ENCODE measurements at places on chromosomes 11 and 22.

- no peak for DNase-seq
Measured at GRCh38 chr11:68313574-68314202, 1.3 kb downstream of the LRP5 start.

- no peak for DNase-seq
Measured at GRCh38 chr22:46439576-46440465, 97.6 kb downstream of the CELSR1 start.

DNA sequence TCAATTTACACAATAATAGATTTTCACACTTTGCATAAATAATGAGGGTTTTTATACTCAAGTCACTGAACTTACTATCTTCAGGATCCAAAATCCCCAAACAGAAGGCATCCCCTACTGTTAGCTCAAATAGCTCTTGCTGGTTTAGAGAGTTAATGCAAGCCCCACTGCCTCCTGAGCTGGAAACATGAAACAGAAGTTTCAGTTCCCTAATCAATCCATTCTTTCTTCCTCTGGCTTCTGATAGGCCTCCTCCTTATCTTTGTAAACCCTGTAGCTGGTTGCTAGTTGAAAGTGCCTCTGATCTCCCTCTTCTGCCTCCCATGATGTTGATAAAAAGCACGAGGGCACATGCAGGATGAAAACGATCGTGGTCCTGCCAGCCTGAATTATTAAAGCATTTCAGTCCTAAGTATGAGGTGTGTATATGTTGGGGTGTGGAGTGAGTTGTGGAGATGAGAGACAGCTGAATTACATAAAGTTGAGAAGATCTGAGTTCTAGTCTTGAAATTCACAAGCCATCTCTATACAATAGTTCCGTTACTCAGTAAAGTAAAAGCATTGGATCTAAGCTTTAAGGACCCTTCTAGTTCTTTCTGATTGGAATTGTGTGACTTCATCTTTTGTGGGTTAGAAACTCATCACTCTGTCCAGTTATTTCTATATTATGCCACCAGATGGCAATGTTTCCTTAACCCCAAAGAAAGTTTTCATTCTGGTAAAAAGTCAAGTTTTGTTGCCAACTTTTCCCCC lies 35.0 kb upstream of the EHF start:
- peak; percentile 54 for DNase-seq

- DNase-seq, result no peak
Measured at GRCh38 chr11:26539517-26539916, 32.5 kb downstream of the MUC15 start.

DNA sequence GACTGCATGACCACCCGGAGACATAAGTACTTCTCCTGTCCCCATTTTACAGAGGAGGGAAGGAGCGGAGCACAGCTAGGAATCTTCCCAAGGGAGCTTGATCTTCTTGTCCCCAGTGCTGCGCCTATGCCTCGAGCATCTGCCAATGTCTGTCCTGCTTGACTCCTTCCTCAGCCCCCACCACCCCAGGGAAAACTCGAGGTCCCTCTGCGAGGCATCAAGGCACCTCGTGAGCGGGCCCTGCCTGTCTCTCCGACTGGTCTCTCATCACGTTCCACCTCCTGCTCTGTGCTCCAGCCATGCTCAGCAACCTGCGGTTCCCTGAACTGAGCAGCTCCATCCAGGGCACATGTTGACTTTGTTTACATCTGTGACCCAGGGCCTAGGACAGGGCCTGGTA lies 2.5 kb downstream of the NCF4 start:
- no peak for DNase-seq

GRCh38 chr22:46617207-46617985 lies 2.8 kb upstream of the GRAMD4 start:
- no peak for DNase-seq

DNA sequence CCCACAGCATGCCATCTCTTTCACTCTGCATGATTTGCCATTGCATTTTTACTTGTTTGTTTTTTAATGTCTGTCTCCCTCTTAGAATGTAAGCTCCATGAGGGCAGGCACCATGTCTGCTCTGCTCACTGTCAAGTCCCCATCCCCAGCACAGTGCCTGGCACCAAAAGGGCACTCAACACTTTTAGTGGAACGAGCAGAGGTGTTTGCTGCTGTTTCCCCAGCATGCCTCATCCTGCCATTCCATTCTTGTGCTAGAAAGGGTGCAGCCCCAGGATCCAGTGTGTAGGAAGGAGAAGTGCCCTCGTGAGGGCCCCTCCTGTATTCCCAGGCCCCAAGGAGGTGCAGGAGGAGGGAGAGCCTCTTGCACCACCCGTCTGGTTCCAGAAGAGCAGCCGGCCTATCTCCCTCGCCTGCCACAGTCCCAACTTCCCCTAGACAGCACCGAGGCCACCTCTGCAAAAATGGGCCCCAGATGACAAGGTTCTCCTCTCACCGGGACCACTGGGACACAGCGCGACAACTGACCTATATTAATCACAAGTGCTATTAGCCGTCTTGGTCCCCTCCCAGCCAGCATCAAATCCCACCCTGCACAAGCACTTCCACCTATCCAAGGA lies 33.3 kb upstream of the CACNG2 start:
- no peak for DNase-seq

DNA sequence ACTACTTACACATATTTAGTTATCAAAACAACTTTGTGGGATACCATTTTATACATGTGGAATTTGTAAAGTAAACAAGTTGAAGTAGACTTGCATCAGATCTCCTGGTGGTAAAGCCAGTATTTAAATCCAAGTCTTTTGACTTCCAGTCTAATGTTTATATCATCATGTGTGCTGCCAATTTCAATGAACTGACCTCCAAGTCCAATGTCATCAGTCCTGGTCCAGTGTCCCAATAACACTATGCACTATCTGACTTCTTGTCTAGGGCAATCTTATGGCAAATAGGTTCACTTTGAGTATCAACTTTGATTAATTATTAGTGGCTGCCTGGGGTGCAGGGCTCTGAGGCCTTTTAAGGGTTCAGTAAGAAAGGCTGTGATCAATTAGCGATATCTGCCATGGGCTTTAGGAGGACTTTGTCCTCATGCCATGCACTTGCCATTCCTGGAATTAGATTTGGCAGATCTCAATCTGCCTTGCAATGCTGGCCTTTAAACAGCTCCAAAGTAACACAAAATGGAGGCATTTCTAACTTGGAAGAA lies 9.6 kb upstream of the PTS start:
- DNase-seq, result no peak

DNA sequence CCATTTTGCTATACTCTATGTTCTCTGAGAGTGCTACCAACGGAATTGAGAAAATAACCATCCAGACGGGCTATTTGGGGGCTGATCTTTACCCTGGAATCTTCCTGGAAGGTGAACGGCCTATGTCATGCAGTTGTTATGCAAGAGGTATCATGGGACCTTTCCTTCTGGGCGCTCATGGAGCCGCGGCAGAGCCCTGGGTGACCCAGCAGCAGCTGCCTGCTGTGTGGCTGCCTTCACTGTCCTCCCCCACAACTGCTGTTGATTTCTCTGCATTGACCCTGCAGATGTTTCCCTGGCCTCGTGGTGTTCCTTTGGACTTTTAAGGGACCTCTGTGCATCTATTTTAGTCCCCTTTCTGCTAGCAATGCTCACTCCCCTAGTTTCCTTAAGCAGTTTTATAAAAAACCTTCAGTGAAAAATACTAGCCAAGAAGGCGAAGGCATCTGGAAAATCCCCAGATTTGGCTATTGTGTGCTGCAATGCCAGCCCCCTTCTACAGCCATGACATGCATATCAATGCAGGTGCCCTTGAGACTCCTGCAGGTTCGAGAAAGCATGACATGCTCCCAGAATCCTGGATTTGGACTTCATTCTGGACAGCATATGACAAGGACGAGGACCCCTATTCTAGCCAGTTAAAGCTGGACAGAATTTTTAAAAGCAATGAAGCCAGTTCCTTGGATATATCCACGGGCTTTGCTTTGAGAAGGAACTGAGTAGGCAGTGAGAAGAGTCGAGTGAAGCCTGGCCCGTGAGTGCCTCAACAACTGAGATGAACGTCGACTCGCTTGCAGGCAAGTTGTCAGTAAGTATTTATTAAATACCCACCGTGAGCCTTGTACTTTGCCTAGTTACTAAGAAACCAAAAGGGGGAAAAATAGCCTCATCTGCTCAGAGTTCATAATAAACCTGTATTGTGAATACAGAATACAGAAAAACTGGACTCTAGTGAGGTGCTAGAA lies at the start of gene SLC25A18:
TSS of gene SLC25A18 (plus strand) at position 593 of the 965 bp plus-strand sequence. CDS start 16,447 bp downstream, outside the sequence.
- DNase-seq, result no peak

GRCh38 chr22:34410111-34410510 lies 489.8 kb upstream of the LARGE1 start:
- no peak for DNase-seq

- no peak for DNase-seq
Measured at GRCh38 chr11:3148990-3149851, 15.9 kb downstream of the OSBPL5 start.

- DNase-seq, result no peak
Measured at GRCh38 chr22:39685336-39686177, 115.0 kb downstream of the CACNA1I start.

DNA sequence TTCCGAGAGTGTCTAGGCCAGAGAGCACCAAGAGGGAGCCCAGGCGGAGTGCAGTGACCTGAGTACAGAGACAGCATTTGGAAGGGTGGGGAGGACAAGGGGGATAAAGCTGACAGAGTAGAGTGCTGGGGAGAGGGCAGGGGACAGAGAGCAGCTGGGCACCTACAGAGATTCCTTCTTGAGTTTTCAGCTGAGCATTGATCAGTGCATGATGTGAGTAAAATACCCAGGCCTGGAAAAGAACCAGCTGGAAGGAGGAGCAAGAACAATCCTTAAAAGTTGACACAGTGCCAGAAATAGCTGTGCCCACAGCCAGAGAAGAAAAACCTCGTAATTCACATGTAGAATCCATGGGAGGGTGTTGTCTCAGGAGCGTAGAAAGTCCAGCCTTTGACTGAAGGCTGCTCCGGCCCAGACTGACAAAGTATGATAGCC lies 33.9 kb upstream of the PANX2 start:
- DNase-seq, result no peak

- DNase-seq, result no peak
Measured at GRCh38 chr11:1371836-1372465, 17.8 kb upstream of the BRSK2 start.

DNA sequence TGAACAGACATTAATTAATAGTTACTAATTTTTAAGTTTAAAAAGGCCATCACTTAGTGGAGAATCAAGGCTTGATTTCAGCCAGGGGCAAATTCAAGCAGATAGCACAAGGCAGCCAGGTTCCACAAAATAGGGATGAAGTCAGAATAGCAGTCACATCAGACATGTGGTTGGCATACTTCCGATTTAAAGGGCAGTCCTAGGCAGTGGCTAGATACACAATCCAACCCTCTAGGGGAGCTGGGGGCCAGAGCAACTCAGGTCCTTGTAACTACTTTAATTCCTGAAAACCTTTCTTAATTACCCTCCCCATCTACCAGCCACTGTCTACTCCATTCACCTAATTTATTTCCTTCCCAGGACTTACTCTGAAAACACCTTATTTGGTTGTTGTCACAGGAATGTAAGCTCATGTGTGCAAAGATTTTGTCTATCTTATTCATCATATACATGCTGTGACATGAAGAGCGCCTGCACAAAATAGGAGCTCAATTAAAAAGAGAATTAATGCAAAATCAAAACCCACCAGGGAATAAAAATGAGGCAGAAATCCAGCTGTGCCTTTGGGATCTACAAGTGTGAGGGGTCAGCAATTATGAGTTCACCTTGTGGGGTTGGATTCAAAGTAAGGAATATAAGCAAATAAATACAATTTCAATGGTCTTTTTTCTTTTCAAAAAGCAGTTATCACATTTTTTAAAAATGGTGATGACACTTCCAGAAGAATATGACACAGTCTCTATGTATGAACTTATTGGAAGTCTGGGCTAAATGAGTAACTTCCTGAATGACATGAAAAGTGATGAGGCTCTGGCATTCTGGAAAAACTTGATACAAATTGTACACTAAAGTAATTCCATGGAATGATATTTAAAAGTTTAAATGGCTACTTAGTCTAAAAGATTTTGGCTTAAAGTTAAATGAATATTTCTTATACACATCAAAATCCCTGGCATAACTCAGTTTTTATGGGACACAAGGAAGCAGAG lies 53.8 kb downstream of the COPB1 start:
- DNase-seq, result no peak

GRCh38 chr11:64677441-64678023 lies 45.5 kb downstream of the NRXN2 start:
- DNase-seq, result no peak

GRCh38 chr11:125425601-125426000 lies 70.5 kb downstream of the FEZ1 start:
- DNase-seq, result no peak

GRCh38 chr11:16926883-16927626 lies 87.2 kb downstream of the PLEKHA7 start:
- DNase-seq, result no peak

DNA sequence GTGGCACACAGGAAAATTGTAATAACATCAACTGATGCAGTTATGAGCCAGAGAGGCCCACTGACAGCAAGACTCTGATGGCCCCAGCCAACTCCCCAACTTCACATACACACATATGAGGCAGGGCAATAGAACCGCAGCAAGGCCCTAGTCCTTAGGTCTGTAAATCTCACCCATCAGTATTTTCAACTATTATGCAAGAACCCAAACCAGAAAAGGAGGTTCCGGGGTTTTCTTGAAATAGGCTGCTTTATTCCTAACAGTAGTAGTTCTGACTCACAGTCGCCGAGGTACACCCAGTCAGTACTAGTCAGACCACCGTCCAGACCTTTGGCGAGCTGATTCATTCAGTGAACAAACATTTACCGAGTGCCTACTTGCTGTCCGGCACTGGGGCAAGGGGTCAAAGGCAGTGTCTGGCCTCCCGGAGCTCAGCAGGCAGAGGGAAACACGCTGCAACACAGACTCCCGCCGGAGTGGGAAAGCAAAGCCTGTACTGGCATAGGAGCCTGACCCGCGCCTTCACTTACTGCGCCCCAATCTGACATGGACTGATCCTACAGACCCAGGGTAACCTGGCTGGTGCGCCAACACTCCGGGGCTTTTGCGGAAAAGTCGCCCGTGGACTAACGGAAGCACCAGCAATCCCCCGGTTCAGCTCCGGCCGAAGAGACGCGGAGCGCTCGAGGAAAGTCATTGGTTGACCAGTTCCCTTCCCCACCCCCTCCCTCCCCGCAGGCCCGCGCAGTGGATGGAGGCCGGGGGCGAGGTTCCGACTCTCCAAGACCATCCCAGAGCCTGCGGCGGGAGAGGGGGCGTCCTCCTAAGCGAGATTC lies 1.3 kb downstream of the PLEKHA7 start:
- peak; percentile 22 for DNase-seq

DNA sequence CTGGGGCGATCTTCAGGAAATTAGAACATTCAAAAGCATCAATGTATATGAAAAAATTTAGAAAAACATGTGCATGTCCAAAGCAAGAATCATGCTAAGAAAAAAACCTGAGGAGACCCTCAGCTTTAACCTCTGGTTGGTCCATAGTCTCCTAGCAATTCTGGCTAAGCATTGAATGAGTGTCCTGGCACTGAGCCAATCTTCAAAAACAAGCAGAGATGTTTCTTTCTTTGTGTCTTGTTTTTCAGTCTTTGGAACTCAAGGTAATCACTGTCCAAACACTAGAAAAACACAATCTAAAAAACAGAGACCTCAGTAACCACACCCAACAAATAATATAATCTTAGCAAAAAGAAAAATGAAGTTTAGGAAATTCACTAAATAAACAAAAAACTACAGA lies 205.4 kb upstream of the CARD18 start:
- DNase-seq, result no peak

Data from NCI-H2227 treated with DMSO at 0.1 percent for 48 hours (cell line).